ENCODE measurements at places on chromosomes 12 and 14.

DNA sequence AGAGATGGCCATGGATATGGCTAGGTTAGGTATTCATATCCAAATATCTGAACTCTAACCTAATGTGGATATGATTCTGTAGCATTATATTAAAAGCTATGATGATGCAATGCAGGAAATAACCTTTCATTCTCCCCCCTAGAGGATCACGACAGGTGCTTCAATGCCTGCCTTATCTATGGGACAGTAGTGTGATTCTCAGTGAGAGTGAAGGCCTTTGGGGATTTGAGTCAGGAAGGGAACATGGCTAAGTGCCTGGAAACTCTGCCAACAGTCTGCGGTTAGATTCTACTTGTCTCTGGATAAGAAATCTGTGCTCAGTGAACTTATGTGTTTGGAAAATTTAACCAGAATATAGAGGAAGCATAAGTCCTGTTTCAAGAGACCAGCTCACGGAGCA lies 81.8 kb downstream of the SLC38A1 start:
- DNase-seq, result peak; percentile 70

DNA sequence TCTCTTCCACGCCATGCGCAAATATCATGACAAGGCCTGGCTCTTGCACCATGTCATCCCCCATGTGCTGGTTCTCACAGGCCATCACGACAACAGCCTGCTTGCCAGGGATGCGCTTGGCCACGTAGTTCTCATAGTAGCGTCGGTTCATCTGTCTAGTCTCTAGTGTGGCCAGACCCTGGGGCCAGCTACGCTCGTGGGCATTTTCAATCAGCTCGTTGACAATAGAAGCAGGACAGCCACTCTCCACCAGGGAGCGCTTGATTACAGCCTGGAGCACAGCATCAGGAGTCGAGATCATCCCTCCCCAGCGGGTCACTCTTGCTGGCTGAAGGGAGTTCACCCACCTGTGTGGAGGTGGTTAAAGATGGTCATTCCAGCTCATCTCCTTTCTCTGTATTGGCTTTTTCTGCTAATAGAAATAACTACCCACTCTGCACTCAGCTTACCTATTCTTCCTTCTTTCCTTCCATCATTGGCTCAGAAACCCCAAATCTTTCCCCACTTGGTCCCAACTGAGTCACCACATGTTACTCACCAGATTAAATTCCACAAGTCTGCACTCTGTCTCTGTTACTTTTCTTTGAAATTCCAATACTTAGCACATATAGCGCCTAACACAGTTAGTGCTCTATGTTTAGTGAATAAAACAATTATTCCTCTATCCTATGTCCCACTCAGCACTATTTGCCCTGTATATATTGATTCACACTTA lies 15.1 kb downstream of the RNF41 start:
- DNase-seq, result peak; percentile 44

GRCh38 chr12:69880571-69880970 lies 55.5 kb downstream of the MYRFL start:
- DNase-seq, result no peak

- peak; percentile 94 for DNase-seq
Observed at GRCh38 chr14:67738740-67739504, 37.2 kb downstream of the RDH12 start.

GRCh38 chr14:25095736-25096437 lies 45.9 kb upstream of the STXBP6 start:
- DNase-seq, result no peak

DNA sequence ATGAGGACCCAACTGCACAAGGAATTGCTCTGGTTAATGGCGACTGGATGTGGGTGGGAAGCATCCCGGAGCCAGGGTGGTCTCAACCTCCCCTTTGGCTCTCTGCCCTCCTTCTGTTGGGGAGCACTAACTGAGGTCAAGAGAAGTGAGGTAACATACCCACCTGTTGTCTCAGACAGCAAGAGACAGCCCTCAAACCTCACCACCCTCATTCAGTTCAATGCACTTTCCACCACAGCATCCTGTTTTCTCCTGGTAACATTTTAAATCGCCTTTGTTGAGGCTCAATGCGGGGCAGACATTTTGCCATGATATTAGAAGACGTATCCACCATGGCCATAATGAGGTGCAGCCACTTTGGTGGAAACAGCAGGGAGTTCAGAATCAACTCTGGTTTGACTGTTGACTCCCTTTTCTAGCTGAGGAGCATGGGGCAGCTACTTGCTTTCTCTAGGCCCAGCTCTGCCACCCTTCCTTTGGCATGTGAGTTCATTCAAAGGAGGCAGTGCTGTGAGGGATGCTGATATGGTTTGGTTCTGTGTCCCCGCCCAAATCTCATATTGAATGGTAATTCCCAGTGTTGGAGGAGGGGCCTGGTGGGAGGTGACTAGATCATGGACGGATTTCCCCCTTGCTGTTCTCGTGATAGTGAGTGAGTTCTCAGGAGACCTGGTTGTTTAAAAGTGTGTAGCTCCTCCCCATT lies 338.6 kb downstream of the PCNX1 start:
- no peak for DNase-seq

DNA sequence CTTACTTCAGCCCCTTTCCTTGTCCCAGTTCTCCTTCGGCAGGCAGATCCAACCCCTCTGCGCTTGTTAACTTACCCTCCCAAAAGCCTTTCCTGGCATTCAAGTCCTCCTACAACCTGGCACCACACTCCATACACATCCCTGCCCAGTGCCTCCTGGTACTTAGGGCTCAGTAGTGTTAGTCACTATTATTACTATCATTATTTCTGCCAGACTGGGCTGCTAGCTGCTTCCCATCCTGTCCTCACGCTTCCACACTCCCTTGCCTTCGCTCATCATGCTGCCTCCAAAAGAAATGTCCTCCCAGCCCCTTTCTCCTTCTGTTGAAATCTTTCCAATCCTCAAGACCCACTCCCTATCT lies 1.6 kb upstream of the HDAC7 start:
- no peak for DNase-seq

DNA sequence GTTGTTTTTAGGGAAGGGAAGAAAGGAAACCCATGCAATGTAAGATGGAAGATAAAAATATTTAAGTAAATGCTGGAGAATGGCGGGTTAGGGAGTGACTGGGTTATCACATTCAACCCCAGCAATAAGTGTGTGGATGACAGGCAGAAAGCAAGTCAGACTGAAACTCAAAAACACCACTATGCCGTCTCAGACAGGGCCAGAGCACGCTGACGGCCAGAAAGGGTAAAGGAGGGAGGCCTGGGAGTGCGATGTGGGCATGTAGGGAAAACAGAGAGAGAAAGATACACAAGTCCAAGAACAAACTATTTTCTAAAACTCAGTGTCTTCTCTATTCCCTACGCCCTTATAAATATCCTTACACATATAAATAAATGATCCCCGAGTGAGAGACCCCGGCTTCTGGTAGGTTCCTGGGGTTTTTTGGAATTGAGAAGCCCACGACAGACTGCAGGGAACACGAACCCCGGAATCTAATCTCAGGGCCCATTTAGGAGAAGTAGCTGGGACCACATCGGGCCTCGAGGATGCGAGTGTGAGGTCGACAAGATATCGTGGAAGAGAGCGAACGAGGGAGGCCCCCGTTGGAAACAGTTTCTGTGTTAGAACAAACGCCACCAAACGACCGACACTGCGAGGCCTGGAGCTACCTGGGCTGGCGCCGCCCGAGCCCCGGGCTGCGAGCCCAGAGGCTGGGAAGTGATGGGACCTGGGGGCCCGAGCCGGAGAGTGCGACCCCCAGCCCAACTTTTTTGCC lies 735 bp upstream of the OTX2 start:
- DNase-seq, result no peak

GRCh38 chr14:55327179-55327578 lies 56.0 kb downstream of the FBXO34 start:
- no peak for DNase-seq

DNA sequence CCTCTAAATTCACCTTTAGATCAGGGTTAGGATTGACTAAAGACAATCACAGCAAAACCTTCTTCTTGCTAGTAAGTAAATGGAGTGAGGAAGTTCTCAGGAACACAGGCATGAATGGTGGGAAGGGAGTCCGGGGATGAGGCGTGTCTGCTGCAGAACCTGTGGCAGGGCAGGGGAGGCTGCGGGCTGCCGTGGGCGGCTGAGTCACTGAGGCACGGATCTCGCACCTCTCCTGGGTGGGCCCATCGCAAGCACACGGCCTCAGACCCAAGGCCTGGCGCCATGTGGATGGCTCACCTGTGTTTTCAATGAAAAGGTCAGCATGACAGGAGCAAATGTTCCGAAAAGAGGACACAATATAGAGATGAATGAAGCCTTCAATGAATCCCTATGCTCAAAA lies 85.4 kb downstream of the PIWIL1 start:
- no peak for DNase-seq

- no peak for DNase-seq
Observed at GRCh38 chr14:68685419-68686204, 107.3 kb downstream of the ZFP36L1 start.

DNA sequence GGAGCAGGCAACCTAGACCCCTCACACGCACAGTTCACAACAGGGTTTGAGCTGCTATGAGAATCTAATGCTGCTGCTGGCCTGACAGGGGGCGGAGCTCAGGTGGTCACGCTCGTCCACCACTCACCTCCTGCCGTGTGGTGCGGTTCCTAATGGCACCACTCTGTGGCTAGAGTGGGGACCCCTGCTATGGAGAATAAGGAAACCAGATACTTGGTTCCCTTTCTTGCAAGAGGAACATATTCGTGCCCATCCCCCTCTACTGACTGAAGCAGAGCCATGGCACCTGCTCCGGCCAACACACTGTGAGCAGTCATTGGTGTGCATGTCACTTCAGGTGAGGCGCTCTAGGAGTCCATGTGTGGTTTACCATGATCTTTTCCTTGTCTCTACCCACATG lies 30.4 kb upstream of the RIMBP2 start:
- DNase-seq, result no peak

DNA sequence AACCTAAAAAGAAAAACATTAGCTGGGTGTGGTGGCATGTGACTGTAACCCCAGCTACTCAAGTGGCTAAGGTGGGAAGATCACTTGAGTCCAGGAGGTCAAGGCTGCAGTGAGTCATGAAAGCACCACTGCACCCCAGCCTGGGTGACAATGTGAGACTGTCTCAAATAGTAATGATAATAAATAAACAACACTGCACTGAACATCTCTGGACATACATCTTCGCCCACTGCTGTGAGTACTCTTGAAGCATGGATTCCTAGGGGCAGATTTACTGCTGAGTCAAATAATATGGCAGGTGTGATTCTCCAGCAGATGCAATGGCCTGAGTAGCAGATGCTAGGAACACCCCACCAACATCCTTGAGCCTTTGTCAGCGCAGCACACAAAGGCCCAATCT lies 23.6 kb downstream of the ABCB9 start:
- no peak for DNase-seq

GRCh38 chr14:90193925-90194324 lies 62.4 kb upstream of the PSMC1 start:
- no peak for DNase-seq

GRCh38 chr12:54220092-54220557 lies 31.3 kb upstream of the SMUG1 start:
- peak; percentile 52 for DNase-seq

DNA sequence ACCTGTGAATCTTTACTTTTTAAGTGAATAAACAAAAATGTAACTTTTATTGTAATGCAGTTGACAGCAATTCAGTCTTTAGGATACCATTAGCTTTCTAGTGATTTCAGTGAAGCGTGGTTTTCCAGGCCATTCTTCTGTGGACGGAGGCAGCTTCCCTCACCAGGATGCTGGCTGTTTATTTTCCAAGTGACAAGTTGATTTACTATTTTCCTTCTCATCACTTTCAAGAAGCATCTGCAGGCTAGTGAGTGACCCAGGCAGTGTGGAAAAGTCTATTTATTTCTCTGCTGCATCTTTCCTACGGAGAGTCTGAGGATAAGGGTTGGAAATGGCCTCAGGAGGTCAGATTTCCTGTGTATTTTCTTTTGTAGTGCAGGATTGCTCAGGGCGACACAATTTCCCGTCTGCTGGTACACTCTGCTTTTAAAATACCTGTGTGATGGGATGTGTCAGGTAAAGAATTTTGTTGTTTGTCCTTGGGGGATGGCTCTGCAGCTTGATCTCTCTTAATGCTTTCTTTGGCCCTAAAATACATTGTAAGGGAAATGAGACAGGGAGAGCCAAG lies 467.8 kb downstream of the NRXN3 start:
- DNase-seq, result no peak

- peak; percentile 20 for DNase-seq
Observed at GRCh38 chr14:59305836-59306555, 117.5 kb downstream of the DAAM1 start.

DNA sequence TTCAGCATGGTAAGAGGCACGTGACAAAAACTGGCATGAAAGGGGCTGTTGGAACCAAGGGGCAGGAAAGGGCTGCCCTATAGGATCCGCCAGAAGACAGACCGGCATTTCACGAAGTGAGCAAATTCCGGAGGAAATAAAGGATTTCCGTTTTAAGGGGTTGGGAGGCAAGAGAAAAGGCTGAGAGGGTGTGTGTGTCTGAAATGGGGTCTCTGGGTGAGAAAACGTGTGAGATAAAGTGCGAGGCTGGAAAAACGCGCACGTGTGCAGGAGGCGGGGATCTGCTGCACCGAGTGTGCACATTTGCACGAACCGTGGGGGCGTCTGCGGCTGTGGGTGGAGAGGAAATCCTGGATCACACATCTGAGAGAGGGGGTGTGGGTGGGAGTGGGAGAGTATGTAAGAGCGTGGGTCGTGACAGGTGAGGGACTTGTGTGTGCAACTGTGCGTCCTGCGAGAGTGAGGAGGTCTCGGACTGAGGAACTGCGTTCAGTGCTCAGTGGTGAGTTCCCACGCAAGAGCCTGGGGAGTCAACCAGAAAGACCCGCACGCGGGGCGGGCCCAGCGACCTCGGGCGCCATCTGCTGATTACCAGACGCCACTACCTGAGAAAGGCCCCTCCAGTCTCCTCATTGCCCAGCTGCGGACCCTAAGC lies 37.0 kb upstream of the P2RX7 start:
- peak; percentile 27 for DNase-seq

GRCh38 chr14:91396959-91397815 lies 20.4 kb downstream of the CCDC88C start:
- no peak for DNase-seq

- no peak for DNase-seq
Observed at GRCh38 chr14:39488600-39488999, 56.4 kb upstream of the FBXO33 start.

- no peak for DNase-seq
Observed at GRCh38 chr14:22449600-22449905, 139.5 kb downstream of the DAD1 start.
